Naive thymus-derived CD8-positive, alpha-beta T cell (primary cell): ENCODE measurements at places on chromosomes 7 and 10. TPM values are rescaled to one million over a fixed set of nuclear protein-coding genes. Genes with fewer than 3 reads are reported as not detected.

The ELFN1 gene
- not detected for total RNA-seq

The SPDYE11 gene
- not detected for total RNA-seq

The IGFBP3 gene
- 11.5 TPM for total RNA-seq

The ST8SIA6 gene
- total RNA-seq = 0.33 TPM

The LIPF gene
- not detected for total RNA-seq

The TRAPPC14 gene
- 109 TPM for total RNA-seq

The EPDR1 gene
- 0.75 TPM for total RNA-seq

The GPR26 gene
- not detected for total RNA-seq

The ZNF117 gene
- total RNA-seq = 5.6 TPM

The LLCFC1 gene
- not detected for total RNA-seq
